ENCODE measurements at places on chromosomes 7 and 10.
A peak's percentile ranks its signal among the peaks of the same experiment; 100 is the strongest.

- DNase-seq = no peak
Measured at GRCh38 chr10:92757711-92758104, 68.0 kb downstream of the HHEX start.

GRCh38 chr10:44395902-44396670 is 11.2 kb upstream of the CXCL12 start:
- no peak for DNase-seq

DNA sequence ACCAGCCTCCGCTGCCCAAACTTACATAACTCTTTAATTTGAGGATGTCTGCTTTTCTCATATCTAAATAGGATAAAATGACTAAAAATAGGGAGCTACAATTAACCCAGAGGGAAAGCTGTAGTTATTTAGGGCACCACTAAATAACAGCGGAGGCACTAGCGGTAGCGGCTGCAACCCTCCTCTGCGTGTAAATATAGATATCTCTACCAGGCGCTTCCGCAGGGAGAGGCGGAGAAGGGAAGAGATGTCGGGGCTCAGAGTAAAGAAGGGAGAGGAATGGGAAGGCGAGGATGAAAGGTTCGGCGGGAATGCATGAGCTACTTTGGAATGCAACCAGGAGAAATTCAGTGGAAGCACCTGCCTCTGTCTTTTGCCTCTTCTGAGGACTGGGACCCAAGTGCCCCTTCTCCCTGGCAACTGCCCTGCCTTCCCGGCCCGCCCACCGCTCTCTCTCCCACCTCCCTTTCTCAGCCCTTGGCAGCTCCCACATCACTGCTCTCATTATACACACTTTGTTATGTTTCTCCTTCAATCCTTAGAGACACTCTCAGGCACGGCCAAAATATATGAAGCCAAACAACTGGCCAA is 698.3 kb downstream of the PARD3 start:
- no peak for DNase-seq

GRCh38 chr10:118798231-118798662 is 43.5 kb upstream of the CACUL1 start:
- DNase-seq = no peak

- DNase-seq = no peak
Measured at GRCh38 chr10:98509745-98510144, 63.0 kb upstream of the HPS1 start.

DNA sequence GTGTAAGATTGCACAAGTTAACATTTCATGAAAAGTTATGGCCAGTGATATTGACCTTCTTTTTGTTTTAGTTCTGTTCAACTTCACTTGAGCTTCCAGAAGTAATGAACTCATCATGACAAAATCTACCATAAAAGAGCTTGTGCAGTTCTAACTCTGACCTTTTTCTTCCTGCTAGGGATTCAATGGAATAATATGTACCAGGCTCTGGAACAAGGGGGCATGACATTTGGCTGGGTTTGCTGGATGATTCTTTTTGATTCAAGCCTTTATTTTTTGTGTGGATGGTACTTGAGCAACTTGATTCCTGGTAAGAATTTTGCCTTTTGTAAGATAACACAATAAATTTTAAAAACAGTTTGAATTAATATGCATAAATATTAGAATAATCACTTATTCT is 205.0 kb downstream of the ABCA13 start:
- DNase-seq = no peak

DNA sequence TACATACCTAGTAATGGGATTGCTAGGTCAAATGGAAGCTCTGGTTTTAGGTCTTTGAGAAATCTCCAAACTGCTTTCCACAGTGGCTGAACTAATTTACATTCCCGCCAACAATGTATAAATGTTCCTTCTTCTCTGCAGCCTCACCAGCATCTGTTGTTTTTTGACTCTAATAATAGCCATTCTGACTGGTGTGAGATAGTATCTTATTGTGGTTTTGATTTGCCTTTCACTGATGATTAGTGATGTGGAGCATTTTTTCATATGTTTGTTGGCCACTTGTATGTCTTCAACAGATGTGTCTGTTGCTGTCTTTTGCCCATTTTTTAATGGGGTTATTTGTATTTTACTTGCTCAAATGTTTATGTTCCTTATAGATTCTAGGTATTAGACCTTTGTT is 675.5 kb downstream of the SUGCT start:
- no peak for DNase-seq

DNA sequence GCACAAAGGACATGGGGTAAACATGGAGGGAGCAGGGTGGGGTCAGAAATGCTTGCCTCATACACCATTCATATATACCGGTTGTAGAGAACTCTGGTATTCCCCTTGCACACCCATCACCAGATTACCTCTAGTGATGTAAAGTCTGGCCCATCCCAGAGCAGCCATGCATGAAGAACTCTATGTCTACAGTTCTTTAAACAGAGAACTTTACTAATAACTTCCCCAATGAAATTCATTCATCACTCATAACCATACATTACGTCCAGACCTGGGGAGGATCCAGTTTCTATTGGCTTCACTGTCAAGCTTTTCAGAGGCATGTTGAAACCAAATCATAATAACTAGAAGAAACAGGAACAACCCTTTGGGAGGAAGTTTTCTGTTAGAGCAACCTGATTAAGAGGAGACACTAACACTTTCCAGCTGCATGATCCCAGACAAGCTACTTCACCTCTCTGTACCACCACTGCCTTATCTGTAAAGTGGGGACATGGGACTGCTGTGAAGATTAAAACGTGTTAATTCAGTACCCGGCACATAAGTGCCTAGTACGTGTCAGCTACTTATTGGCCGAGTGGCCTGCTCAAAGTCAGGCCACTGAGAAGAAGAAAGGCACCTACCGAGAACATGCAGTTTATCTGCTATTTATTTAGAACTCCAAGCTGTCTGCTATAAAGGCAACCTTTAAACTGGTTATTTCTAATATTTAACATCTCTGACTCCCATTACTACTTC is 59.7 kb downstream of the IGF2BP3 start:
- DNase-seq = peak; percentile 56

GRCh38 chr7:37449621-37450020 is 957 bp upstream of the ELMO1 start:
- DNase-seq = no peak

GRCh38 chr7:158999496-158999895 is 143.1 kb downstream of the DYNC2I1 start:
- no peak for DNase-seq

GRCh38 chr7:39269034-39269433 is 291.3 kb downstream of the POU6F2 start:
- no peak for DNase-seq

DNA sequence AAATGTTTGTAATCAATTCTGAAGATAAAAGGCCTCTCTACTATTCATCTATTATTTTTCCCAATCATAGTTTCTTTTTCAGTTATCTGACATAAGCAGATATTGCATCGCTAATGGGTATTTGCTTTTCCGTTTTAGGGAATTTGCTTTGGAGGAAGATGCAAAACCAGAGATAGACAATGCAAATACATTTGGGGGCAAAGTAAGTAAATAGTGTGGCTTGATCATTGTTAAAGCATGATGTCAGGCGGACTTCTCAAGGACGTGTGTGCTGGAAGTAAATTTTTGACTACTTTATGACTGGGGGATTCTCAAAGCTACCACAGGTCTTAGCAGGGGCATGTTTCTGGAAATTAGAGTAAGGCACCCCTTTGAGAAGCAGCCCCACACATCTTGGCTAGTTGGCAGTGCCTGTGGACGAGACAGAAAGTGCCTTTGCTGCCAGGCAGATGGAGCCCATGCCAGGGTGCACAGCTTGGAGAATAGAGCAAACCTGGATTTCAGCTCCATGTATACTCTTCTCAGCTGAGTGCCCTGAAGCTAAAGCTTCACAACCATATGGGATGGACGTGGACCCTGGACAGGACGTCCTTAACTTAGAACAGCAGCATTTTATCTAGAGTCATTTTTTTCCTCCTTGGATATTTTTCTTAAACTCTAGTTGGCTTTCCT is 68.6 kb downstream of the SRI start:
- no peak for DNase-seq

DNA sequence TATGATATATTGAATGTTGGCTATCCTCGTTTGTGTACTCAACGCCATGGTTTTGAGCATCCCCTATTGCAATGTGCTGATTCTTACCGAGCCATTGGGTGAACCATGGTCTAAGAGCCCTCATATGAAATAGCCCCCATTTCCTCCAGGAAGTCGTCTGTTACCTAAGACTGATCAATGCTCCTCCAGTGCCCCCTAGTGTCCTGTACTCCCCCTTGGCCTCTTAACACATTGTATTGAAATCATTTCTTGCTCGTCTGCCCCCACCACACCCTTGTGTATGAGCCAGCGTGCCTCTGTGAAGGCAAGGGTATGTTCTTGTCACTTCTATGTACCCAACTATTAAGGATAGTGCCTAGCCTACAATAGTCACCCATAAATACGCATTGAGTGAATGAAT is 11.2 kb upstream of the SLC35B4 start:
- DNase-seq = peak; percentile 64

DNA sequence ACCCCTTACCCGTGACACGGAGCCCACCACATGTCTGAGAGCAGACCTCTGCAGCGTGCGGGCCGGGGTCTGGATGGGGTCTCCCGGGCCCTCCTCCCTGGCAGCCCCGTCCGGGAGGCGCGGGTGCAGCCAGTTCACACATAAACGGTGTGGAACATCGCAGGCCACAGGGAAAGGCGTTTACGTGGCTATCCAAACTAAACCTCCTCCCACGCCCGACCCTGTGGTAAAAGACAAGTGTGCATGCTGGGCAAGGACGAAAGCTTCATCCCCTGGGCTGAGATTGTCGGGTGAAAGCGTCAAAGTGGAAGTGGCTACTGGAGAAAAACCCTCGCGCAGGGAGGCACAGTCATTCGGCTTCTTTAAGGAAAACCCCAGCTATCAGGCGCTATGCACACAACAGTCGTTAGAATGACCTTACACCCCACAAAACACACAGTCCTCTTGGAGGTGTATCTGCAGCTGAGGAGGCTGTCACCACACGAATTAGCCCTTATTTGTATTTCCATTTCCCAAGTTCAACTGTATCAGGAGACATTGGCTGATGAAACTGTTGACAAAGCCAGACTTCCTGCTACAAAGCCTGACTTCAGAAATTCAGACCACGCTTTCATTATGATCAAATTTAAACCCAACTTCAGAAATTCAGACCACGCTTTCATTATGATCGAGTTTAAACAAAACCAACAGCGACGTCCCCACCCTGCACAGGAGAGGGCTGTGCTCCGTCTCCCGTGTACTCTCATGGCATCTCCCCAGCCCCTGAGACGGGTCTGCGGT is 15.3 kb downstream of the GPER1 start:
- DNase-seq = peak; percentile 66

GRCh38 chr10:29647478-29647877 is 12.7 kb upstream of the SVIL start:
- DNase-seq = no peak

DNA sequence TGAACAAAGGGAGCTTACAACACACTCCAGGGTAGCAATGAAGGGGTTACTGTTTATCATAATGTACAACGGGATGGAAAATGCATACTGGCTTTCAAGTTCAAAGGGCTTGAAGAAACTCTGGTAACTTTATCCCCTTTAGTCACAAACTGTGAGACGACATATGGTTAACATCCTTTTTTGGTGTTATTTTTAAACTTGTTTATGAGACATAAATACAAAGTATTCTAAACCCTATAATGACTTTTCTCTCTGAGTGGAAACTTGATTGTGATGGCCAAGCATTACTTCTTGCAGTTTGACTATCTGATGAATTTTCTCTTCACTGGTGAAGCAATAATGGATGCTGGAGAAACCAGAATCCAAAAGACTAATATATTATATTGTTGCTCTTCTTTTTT is 62.0 kb upstream of the SEMA3A start:
- no peak for DNase-seq

DNA sequence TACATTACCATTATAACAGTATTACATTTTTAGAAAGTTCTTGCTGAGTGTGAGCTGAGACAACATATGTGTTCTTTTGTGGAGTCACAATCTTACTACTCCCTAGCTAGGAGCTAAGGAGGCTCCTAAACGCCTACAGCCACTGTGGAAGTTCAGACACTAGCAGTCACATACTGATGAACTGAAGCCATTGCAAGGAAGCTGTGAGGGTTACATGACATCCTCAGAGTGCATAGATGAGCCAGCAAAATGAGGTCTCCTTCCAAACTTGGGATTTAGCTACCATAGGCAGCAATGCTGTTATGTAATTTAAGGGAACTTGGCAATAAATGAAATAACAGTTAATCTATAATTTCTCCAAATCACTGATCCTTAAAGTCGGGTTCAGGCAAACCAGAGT is 10.8 kb upstream of the ST7 start:
- no peak for DNase-seq

DNA sequence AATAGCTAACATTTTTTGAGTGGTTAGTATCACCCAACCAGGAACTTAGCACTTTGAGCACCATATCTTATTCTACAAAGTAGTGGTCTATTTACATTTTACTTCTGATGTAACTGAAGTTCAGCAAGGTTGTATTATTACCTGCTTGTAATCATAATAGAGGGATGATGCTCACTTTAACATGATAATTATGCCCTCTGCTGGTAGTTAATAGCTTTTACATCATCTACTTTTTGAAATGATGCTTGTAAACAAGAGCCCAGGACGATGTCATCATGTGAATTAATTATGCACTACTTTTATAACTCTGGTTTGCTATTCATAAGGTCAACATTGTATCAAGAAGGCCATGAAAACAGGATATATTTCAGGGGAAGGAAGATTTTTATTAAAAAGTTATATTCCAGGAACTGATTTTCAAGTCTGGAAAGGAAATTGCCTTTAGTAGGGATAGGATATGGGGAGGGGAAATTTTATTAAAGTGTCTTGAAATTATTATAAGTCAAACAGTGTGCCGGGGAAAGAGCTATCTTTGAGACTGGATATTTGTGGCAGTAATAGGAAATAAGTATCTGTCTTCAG is 80.3 kb upstream of the SCIN start:
- DNase-seq = peak; percentile 5

- DNase-seq = no peak
Measured at GRCh38 chr7:124031919-124032318, 948 bp downstream of the TMEM229A start.

DNA sequence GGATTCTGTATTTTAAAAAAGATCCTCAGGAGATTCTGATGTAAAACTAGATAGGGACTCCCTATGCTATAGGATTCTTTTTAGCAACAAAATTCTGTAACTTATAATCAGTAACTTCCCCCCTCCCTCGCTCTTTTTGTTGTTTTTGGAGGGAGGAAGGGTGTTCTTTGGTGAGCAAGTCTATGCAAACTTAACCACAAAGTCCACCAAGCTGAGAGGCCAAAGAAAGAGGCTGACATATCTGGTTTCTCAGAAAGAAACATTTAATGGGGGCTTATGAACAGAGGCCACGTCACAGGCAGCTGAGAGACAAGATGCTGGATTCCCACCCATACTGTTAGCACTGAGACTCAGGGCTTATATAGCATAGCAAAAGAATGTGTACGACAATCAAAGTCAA is 14.3 kb upstream of the ABCB5 start:
- no peak for DNase-seq

All from GM12864 (cell line).